Pancreas (tissue), 10 donors: ENCODE measurements at places on chromosomes 12 and 14.

DNA sequence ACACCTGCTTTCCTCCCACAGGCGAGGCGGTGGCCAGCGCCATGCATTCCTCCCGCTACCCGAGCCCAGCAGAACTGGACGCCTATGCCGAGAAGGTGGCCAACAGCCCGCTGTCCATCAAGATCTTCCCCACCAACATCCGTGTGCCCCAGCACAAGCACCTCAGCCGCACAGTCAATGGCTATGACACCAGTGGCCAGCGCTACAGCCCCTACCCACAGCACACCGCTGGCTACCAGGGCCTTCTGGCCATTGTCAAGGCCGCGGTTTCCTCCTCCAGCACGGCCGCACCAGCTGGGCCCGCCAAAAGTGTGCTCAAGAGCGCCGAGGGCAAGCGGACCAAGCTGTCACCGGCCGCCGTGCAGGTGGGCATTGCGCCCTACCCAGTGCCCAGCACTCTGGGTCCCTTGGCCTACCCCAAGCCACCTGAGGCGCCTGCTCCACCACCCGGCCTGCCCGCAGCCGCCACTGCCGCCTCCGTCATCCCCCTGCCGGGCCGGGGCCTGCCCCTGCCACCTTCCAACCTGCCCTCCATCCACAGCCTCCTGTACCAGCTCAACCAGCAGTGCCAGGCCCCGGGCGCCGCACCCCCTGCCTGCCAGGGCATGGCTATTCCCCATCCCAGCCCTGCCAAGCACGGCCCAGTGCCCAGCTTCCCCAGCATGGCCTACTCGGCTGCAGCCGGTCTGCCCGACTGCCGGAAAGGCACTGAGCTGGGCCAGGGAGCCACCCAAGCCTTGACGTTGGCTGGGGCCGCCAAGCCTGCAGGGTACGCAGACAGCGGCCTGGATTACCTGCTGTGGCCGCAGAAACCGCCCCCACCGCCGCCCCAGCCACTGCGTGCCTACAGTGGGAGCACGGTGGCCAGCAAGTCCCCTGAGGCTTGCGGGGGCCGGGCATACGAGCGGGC, 54.6 kb downstream of the FAM222A start:
- H3K36me3 ChIP-seq = no peaks in the 10 kb centered on the region
- no peaks in the 10 kb centered on the region for H3K27me3 ChIP-seq
- no peak overlapping the region for H3K27ac ChIP-seq
- DNase-seq = peak; percentile 73
- no peak overlapping the region for H3K4me3 ChIP-seq
- H3K4me1 ChIP-seq = peaks cover 3% of the 10 kb centered on the region

GRCh38 chr12:21117995-21118394, 13.0 kb upstream of the SLCO1B1 start:
- H3K36me3 ChIP-seq = no peaks in the 10 kb centered on the region
- H3K27ac ChIP-seq = no peak overlapping the region
- no peak overlapping the region for H3K4me3 ChIP-seq
- no peaks in the 10 kb centered on the region for H3K27me3 ChIP-seq
- H3K4me1 ChIP-seq = no peaks in the 10 kb centered on the region

GRCh38 chr14:36756226-36756625, 94.6 kb downstream of the PAX9 start:
- H3K4me1 ChIP-seq = no peaks in the 10 kb centered on the region
- no peak overlapping the region for H3K27ac ChIP-seq
- H3K4me3 ChIP-seq = no peak overlapping the region
- H3K36me3 ChIP-seq = no peaks in the 10 kb centered on the region
- DNase-seq = no peak
- no peaks in the 10 kb centered on the region for H3K27me3 ChIP-seq

- H3K4me3 ChIP-seq = no peak overlapping the region
- H3K36me3 ChIP-seq = peaks cover 25% of the 10 kb centered on the region
- no peaks in the 10 kb centered on the region for H3K4me1 ChIP-seq
- no peak overlapping the region for H3K27ac ChIP-seq
These were observed 52.2 kb downstream of the PAPOLA start for GRCh38 chr14:96554315-96554910.

DNA sequence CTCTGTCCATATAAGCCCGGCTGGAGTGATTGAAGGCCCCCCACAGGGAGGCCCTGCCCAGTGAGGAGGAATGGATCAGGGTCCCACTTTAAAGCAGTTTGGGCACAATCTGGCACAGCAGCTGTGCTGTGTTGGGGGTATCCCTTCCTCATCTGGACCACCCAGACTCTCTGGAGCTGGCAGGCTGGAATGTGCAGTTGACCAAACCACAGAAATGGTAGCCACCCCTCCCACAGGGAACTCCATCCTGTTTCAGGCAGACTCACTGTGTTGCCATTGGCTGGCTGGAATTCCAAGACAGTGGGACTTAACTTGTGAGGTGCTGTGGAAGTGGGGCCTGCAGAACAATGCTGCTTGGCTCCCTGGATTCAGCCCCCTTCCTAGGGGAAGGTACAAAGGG, 53.5 kb upstream of the YARS2 start:
- no peaks in the 10 kb centered on the region for H3K27me3 ChIP-seq
- H3K27ac ChIP-seq = no peak overlapping the region
- no peaks in the 10 kb centered on the region for H3K4me1 ChIP-seq
- no peak overlapping the region for H3K4me3 ChIP-seq
- no peaks in the 10 kb centered on the region for H3K36me3 ChIP-seq

- H3K4me1 ChIP-seq = no peaks in the 10 kb centered on the region
- no peak overlapping the region for H3K27ac ChIP-seq
- H3K36me3 ChIP-seq = peaks cover 9% of the 10 kb centered on the region
These were observed 21.8 kb downstream of the SLC15A4 start for GRCh38 chr12:128801879-128802391.

- no peaks in the 10 kb centered on the region for H3K27me3 ChIP-seq
- no peak overlapping the region for H3K4me3 ChIP-seq
- H3K27ac ChIP-seq = no peak overlapping the region
- H3K36me3 ChIP-seq = no peaks in the 10 kb centered on the region
- H3K4me1 ChIP-seq = no peaks in the 10 kb centered on the region
- DNase-seq = no peak
These were observed 8.4 kb downstream of the GPRC5A start for GRCh38 chr12:12899530-12900380.

- H3K27me3 ChIP-seq = no peaks in the 10 kb centered on the region
- H3K4me1 ChIP-seq = peaks cover 20% of the 10 kb centered on the region
- H3K4me3 ChIP-seq = peak within 1 kb of the TSS; percentile 97
- no peaks in the 10 kb centered on the region for H3K36me3 ChIP-seq
- H3K27ac ChIP-seq = peak within 1 kb of the TSS; percentile 82
- DNase-seq = peak; percentile 62
These were observed at the start of gene INF2 for GRCh38 chr14:104689109-104689880. Gene INF2, plus strand, starts transcription at chr14:104689618. Its CDS starts 11,748 bp downstream, at chr14:104701366.

- no peak for DNase-seq
- H3K27ac ChIP-seq = no peak overlapping the region
- H3K4me3 ChIP-seq = no peak overlapping the region
- no peaks in the 10 kb centered on the region for H3K36me3 ChIP-seq
These were observed 1937.5 kb upstream of the SEL1L start for GRCh38 chr14:83470959-83471695.

DNA sequence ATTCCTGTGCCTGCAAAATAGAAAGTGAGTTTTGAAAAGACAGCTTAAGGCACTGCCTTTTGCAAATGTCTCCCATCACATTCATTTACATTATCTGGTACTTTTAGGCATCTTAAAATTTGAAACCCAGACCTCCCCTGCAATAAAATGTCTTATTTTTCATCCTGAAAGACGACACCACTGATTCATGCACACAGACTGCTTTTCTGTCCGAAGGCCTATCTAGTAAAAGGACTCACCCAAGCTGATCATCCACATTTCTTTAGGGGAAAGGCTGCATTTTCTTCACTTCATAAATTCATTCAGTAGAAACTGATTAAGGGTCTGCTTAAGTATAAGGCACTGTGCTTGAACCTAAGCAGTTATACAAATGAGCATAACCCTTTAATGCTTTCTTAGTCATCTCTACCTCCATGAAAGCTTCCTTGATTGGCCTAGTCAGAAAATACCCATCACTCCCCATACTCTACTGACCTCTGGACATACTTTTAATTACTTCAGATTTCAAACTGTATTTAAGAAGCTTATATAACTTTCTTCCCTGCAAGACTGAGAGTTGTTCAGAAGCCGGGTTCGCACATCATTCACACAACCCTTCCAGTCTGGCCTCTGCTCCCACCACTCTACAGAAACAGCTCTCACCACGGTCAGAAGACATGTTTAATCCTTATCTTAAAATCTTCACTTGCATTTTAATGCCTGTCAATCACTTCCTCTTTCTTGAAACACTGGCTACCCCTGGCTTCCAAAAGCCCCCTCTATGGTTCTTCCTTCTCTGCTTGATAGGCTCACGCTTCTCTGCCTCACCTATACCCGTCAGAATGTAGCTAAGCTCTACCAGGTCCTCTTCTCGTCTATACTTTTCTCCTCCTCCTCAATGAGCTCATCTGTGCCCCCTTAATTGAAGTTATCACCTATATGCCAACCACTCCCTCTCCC, 288.6 kb downstream of the MED13L start:
- no peaks in the 10 kb centered on the region for H3K27me3 ChIP-seq
- no peak overlapping the region for H3K4me3 ChIP-seq
- no peak for DNase-seq
- peaks cover 3% of the 10 kb centered on the region for H3K36me3 ChIP-seq

- no peaks in the 10 kb centered on the region for H3K36me3 ChIP-seq
- H3K4me3 ChIP-seq = peak overlapping the region; percentile 12
- no peak overlapping the region for H3K27ac ChIP-seq
- peak; percentile 62 for DNase-seq
- peaks cover 24% of the 10 kb centered on the region for H3K4me1 ChIP-seq
These were observed 1.7 kb downstream of the WNT1 start for GRCh38 chr12:48979602-48980388.

DNA sequence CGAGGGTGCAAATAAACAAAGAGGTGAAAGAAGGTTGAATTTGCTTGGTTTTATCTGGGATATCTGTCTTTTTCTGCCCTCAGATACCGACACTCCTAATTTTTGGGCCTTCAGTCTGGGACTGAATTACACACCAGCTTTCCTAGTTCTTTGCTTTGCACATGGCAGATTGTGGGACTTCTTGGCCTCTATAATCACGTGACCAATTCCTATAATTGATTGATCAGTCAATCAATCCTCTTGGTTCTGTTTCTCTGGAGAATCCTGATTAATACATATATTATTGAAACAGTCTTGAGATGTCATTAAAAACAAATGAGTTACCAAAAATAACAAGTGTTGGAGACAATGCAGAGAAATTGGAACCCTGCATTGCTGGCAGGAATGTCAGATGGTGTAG, 62.7 kb downstream of the SUDS3 start:
- no peak overlapping the region for H3K4me3 ChIP-seq
- no peaks in the 10 kb centered on the region for H3K36me3 ChIP-seq
- no peaks in the 10 kb centered on the region for H3K4me1 ChIP-seq
- H3K27ac ChIP-seq = no peak overlapping the region

DNA sequence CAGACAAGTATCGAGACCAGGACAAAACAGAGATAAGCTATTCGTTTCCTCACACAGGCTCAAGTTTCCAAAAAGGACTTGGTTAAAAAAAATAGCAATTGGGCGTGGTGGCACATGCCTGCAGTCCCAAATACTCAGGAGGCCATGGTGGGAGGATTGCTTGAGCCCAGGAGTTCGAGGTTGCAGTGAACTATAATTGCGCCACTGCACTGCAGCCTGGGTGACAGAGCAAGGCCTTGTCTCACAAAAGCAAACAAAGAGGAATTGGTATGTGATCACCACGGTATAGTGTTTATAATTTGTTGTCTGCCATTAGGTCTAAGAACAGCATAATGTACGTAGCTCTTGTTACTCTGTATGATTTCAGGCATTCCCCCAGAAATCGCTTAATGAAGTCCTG, 175.3 kb downstream of the DERA start:
- H3K4me3 ChIP-seq = no peak overlapping the region
- no peaks in the 10 kb centered on the region for H3K4me1 ChIP-seq
- DNase-seq = no peak
- H3K27ac ChIP-seq = no peak overlapping the region
- no peaks in the 10 kb centered on the region for H3K27me3 ChIP-seq

DNA sequence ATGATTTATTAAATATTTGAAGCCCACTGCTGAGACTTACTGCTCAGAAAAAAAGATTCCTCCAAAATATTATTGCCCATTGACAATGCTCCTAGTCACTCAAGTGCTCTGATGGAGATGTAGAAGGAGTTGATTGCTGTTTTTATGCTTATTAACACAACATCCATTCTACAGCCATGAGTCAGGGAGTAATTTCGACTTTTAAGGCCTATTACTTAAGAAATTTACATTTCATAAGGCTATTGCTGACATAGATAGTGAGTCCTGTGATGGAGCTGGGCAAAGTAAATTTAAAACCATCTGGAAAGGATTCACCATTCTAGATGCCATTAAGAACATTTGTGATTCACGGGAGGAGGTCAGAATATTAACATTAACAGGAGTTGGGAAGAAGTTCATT, 5.2 kb downstream of the KCNJ8 start:
- no peak overlapping the region for H3K27ac ChIP-seq
- no peak for DNase-seq
- no peaks in the 10 kb centered on the region for H3K27me3 ChIP-seq
- peaks cover 17% of the 10 kb centered on the region for H3K4me1 ChIP-seq

DNA sequence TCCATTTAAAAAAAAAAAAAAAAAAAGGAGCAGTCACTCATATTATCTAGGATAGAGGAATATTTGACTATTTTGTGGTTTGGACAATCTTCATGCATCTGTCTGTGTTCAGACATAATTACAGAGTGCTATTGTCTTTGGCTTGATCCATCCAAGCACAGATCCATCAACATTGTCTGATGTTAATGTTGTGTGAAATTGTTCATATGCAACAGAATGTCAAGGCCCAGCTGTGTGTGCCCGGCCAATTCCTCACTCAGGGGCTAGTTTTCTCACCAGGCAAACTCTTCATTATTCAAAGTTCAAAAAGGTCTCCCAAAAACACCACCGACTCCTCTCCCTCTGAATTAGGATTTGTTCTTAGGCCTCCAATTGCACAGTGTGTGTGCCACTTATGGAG, 324.9 kb upstream of the TMTC1 start:
- H3K4me3 ChIP-seq = no peak overlapping the region
- no peak for DNase-seq
- no peak overlapping the region for H3K27ac ChIP-seq
- H3K27me3 ChIP-seq = no peaks in the 10 kb centered on the region
- no peaks in the 10 kb centered on the region for H3K4me1 ChIP-seq
- no peaks in the 10 kb centered on the region for H3K36me3 ChIP-seq

GRCh38 chr12:9223830-9224229, 15.6 kb upstream of the PZP start:
- no peak for DNase-seq
- no peak overlapping the region for H3K27ac ChIP-seq
- H3K27me3 ChIP-seq = no peaks in the 10 kb centered on the region
- H3K4me3 ChIP-seq = no peak overlapping the region

- no peak overlapping the region for H3K27ac ChIP-seq
- no peak overlapping the region for H3K4me3 ChIP-seq
- DNase-seq = no peak
- no peaks in the 10 kb centered on the region for H3K27me3 ChIP-seq
- no peaks in the 10 kb centered on the region for H3K4me1 ChIP-seq
These were observed 515.3 kb downstream of the SLC6A15 start for GRCh38 chr12:84397263-84397662.

GRCh38 chr12:52926596-52927234, 21.8 kb upstream of the KRT8 start:
- peak overlapping the region; percentile 90 for H3K27ac ChIP-seq
- DNase-seq = no peak
- no peak overlapping the region for H3K4me3 ChIP-seq
- no peaks in the 10 kb centered on the region for H3K36me3 ChIP-seq
